ENCODE measurements at places on chromosomes 6 and 20.
A peak's percentile ranks its signal among the peaks of the same experiment; 100 is the strongest.

- DNase-seq, result no peak
Observed at GRCh38 chr6:73085443-73085871, 139.8 kb downstream of the KHDC1L start.

DNA sequence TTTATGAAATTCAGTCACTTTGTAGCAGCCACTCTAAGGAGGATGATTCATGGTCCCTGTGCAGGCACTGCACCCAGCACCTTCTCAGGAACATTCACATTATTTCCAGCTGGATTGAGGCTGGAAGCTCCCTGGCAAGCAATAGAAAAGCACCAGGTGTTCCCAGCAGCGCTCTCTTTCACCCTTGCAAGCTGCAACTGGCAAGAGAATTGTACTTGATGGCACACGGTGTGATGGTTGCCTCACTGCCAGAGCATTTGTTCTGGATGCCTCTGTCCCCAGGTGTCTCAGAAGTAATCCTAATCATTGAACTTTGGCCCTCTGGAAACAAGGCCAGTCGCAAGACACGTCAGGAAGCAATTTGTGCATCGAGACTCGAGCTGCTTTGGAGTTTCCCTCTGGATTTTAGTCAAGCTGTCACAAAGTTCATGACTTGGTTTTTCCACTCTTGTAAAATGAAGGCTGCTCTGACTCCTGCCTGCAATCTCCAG lies 24.9 kb upstream of the PHACTR2 start:
- no peak for DNase-seq

GRCh38 chr20:21099751-21100577 lies 6.2 kb downstream of the LINC00237 start:
- DNase-seq, result no peak

DNA sequence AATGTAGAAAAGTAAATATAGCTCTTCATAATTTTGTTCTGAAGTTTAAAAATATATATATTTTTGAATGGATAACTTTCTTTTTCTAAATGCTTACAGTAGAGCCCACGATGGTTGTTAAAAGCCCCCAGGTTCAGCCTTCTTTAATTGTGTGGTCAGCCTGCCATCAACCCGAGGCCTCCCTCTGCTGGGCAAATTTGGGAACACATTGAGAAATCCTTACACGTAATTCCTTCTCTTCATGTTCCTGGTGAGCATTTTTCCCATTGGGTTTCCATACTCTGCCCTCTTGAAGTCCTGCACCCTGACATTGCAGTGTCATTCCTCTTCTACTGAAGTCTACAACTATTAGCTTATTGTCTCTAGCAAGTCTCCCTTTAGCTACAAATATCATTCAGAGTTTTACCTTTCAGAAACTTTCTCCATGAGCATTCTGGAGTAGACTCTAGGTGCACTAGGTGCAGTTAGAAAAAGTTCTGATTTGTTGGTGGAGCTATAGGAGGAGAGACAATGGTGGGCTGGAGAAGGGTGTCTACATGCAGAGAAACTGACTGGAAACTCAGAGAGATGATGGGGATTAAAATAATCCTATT lies 40.6 kb downstream of the TRIM38 start:
- no peak for DNase-seq

DNA sequence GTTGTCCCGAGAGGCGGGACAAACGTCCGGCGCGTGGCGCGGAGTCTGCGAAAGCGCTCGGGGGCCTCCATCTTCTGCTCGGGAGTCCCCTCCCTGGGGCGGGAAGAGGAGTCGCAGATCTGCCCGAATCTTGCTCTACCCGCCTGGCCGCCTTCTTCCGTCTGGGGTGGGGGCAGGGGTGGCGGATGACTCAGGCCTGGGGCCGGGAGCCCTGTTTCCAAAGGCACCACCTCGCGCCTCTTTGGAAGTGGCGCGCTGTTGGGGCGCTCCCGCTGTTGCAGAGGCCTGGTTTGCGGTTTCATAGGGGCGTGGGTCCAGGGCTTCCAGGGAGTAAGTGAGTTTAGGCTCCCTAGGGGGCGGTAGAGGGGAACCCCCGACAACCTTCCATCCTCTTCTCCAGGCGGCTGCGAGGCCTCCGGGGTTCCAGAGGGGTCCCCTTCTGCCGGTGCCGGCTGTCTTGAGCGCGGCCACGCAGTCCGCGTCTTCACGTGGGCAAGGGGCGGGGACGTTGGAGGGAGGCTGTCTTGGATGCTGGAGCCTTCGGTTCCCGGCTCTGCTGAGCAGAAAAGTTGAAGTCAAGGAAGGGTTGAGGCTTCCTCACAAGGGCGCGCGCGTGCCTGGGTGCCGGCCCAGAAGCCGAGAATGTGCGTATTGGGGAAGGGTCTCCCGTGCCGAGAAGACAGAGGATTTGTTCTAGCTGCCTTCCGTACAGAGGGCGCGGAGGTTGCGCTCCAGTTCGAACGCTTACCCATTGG lies 2.6 kb upstream of the TFAP2C start:
- no peak for DNase-seq

- no peak for DNase-seq
Observed at GRCh38 chr6:37845930-37846329, 26.4 kb downstream of the ZFAND3 start.

DNA sequence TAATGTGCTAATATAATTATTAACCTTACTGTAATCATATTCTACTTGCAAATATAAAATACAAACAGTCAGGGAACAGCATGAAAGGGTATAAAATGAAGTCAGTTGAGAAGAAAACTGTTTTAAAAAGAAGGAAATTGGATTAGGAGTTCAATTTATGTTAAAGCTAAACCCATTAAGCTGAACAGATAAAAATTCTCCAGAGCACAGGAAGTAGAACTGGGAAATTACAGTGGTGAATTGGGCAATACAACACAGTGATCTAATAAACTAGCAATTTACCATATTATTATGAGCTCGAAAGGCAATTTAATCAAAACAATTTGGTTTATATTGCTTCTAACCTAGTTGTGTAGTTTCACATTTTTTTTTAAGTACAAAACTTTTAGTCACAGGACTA lies 407.4 kb upstream of the RGS17 start:
- DNase-seq, result no peak

- DNase-seq, result peak; percentile 33
Observed at GRCh38 chr6:24936641-24937317, 1.0 kb upstream of the RIPOR2 start.

DNA sequence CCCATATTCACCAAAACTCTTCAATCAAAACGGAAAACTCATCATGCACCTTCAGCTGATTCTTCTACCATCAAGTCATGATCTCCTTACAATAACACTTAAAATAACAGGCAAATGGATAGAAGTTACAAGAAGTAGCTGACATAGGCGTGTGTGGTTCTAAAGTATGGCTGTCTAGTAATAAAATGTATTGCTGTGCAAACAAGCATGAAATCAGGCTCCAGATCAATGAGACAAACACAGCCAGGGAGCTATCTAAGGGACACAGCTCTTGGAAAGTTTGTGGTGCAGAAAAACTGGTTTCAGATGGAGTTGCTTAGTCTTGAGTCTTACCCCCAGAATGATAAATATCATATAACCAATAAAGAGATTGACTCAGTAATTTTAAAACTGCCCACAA lies 434.8 kb upstream of the NOX3 start:
- DNase-seq, result no peak
